NCI-H82 (cell line): ENCODE measurements at places on chromosomes 11 and 22.

DNA sequence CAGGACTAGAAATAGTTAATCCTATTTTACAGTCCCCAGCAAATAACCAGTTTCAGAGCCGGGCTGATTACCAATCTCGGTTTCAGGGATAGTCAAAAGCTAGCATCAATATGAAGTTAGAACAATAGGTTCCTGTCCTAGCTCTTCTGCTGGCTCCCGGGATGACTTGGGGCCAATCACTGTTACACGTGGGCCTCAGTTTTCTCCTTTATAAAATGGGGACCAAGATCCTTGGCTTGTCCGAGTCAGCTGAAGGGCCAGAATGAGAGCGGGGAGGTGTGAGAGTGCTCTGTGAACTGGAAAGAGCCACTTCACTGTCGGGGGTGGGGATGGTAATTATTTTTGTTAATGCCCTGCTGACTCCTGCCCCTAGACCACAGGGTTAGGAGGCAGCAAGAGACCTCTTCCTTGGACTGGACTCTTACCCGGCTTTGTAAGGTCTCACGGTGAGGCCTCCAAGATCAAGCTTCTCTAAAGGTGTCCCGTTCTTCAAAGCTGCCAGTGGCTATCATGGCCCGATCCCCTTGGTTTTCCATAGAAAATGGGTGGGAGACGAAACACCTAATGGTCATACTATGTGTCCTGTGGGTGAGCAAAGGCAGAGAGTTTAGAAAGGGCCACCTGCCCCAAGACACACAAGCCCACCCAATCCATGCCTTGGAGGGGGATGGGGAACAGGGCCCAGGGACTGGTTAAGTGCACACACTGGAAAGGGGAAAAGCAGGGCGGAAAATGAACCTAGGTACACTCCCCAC lies 1.4 kb downstream of the UCP2 start:
- DNase-seq, result peak; percentile 38

DNA sequence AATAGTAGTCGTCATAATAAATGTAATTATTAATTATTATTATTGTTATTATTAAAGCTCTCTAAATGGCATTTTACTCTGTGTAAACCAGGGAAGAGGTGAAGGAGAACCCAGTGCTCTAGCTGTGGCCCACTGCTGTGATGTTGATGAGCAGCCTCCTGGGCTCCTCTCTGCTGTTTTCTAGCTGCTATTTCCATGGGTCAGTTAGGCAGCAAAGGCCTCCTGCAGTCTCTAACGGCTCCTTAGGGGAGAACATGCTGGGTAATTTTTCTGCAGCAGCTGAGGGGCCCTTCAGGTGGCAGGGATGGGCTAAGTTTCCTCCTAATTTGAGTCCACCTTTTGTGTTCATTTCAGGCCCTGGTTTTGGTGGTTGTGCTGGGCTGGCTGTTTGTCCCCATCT lies 24.6 kb downstream of the SLC5A1 start:
- no peak for DNase-seq

DNA sequence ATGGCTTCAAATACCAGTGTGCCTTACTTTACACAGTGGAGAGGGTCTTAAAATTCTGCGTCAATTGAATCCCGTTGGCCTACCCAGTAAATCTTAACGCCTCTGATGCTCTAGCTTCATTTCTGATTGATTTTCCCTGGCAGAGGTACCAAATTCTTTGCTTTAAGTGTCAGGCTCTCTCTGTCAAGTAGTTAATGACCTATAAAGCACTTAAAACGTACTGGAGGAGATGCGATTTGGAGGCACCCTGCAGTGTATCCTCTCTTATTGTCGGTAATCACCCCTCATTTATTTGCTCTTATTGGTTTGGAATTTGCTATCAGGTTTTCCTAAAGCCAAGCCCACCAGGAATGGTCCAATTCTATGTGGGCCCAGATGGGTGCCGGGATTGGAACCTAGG lies 59.2 kb downstream of the NFAM1 start:
- no peak for DNase-seq

- no peak for DNase-seq
Measured at GRCh38 chr11:35045236-35045820, 93.6 kb upstream of the CD44 start.

DNA sequence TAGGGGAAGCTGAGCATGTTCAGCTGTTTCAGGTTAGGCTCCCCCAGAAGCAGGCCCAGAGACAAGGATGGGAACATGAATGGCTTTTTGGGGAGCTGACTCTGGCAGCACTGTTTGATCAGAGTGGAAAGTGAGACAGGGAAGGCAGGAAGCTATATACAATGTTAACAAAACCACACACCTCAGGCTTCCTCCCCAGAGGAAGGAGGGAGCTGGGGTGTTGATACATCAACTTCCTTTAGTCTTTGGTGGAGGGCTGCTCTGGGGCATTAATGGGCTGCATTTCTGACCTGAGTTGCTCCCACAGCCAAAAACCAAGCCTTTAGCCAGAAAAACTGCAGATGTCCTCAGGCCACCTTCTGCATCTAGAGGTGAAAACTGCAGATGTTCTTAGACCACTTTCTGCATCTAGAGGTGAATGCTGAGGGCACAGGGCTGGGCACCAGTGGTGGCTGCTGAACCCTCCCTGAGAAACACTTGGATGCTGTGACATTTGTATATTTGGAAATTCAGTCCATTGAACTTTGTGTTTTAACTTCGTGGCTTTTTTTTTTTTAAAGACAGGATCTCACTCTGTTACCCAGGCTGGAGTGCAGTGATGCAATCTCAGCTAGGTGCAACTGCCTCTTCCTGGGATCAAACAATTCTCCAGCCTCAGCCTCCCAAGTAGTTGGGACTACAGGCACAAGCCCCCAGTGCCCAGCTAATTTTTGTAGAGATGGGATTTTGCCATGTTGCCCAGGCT lies 49.9 kb downstream of the KIAA1671 start:
- no peak for DNase-seq

DNA sequence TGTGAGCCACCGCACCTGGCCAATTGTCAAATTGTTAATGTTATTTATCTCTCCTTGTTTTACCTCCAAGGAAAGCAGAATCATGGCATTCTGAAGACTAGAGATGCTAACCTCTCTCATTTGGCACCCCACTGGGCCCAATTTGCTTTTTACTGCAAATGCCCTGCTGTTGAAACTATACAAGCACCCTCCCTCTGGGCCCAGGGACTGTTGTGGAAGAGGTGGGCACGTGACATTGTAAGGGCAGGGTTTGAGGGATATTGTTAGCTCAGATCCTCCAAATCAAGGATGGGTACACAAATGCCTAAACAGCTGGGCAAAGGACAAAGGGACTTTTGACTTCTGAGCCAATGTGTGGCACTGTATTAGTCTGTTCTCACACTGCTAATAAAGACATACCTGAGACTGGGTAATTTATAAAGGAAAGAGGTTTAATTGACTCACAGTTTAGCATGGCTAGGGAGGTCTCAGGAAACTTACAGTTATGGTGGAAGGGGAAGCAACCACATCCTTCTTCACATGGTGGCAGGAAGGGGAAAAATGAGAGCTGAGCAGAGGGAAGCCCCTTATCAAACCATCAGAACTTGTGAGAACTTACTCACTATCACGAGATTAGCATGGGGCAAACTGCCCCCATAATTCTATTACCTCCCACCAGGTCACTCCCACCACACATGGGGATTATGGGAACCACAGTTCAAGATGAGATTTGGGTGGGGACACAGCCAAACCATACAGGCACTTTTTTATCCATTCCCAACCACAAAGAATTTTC lies 6.5 kb upstream of the ALDH3B2 start:
- DNase-seq, result no peak

- no peak for DNase-seq
Measured at GRCh38 chr22:50447576-50448551, 27.0 kb downstream of the SBF1 start.

DNA sequence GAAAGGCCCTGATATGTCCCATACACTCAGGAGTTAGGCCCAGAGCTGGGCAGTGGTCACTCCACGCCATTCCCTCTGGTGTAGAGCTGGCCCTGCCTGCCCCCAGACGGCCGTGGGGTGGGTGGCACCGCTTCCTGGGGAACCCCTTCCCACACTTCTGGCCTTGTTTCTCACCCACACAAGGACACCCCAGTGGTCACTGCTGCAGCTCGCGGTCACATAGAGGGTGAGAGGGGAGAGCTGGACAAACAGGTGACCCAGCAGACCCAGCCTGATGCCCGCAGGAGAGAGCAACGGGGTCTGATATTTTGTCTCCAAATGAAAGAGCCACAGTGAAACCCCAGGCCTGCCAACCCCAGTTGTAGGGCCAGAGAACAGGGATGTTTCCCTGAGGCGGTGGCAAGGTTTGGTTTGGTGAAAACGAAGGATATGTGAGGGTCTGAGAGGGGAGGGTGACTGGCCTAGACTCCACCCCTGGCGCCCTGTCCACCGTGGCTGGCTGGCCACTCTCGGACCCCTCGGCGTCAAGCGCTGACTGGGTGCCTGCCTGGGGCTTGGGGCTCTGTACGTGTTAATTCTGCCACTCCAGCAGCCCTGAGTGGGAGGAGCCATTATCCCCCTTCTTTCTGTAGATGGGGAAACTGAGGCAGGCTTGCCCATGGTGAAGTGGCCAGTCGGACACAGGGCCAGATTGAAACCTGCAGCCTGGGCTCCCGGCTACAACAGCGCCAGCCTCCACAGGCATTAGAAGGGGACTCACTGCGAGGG lies 71.0 kb upstream of the PPARA start:
- no peak for DNase-seq
